Gastrocnemius medialis (tissue), 4 donors: ENCODE measurements at places on chromosomes 3 and 15. TPM values are rescaled to one million over a fixed set of nuclear protein-coding genes. Genes with fewer than 3 reads are reported as not detected.

ANKRD63 gene
- not detected for total RNA-seq

ARRDC4 gene
- total RNA-seq = 19.0 TPM

KNG1 gene
- total RNA-seq = 1.2 TPM

KLHL24 gene
- total RNA-seq = 238 TPM

SEMA3G gene
- total RNA-seq = 20.3 TPM

TF gene
- total RNA-seq = not detected

C2CD4A gene
- total RNA-seq = 0.23 TPM

CD47 gene
- total RNA-seq = 26.0 TPM

GRCh38 chr15:36160351-36160750 is 419.1 kb upstream of the CDIN1 start:
- no peaks in the 10 kb centered on the region for H3K27me3 ChIP-seq
- no peak overlapping the region for H3K27ac ChIP-seq
- no peaks in the 10 kb centered on the region for H3K4me1 ChIP-seq
- H3K4me3 ChIP-seq = no peak overlapping the region
- no peaks in the 10 kb centered on the region for H3K36me3 ChIP-seq

DNA sequence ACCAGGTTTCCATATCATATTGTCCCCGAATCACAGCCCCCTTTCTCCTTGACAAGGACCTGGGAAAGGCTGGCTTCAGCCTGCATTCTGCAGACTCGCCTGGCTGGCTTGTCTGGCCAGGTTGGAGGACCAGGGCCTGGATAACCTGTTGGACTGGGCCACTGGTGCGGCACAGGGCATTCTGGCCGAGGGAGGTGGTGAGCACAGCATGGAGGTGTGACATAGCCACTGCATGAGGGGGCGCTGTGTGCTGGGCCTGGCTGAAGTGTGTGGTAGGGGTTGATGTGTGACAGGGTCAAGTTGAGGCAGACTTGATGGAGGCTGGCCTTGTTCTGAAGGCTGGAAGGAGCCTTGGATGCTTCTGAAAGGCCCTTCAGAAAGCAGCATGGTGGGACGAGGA is 2.9 kb downstream of the ESYT3 start:
- no peak overlapping the region for H3K27ac ChIP-seq
- peaks cover 9% of the 10 kb centered on the region for H3K27me3 ChIP-seq
- no peaks in the 10 kb centered on the region for H3K36me3 ChIP-seq
- DNase-seq = no peak
- no peak overlapping the region for H3K4me3 ChIP-seq

GRCh38 chr3:112514527-112515128 is 15.4 kb upstream of the BTLA start:
- no peak overlapping the region for H3K4me3 ChIP-seq
- H3K27ac ChIP-seq = no peak overlapping the region
- no peak for DNase-seq
- H3K36me3 ChIP-seq = no peaks in the 10 kb centered on the region

- no peaks in the 10 kb centered on the region for H3K27me3 ChIP-seq
- H3K27ac ChIP-seq = no peak overlapping the region
- H3K36me3 ChIP-seq = no peaks in the 10 kb centered on the region
- peaks cover 4% of the 10 kb centered on the region for H3K4me1 ChIP-seq
- no peak for DNase-seq
Measured at GRCh38 chr3:21393683-21394311, 357.2 kb downstream of the ZNF385D start.

GRCh38 chr3:46713898-46714552 is 3.6 kb downstream of the PRSS50 start:
- H3K27me3 ChIP-seq = peaks cover 8% of the 10 kb centered on the region
- H3K4me3 ChIP-seq = no peak overlapping the region
- no peaks in the 10 kb centered on the region for H3K4me1 ChIP-seq
- H3K27ac ChIP-seq = no peak overlapping the region
- H3K36me3 ChIP-seq = no peaks in the 10 kb centered on the region
- no peak for DNase-seq

- H3K27ac ChIP-seq = no peak overlapping the region
- DNase-seq = no peak
- no peak overlapping the region for H3K4me3 ChIP-seq
- no peaks in the 10 kb centered on the region for H3K27me3 ChIP-seq
- H3K36me3 ChIP-seq = no peaks in the 10 kb centered on the region
- peaks cover 5% of the 10 kb centered on the region for H3K4me1 ChIP-seq
Measured at GRCh38 chr3:4708230-4708629, 215.1 kb downstream of the ITPR1 start.

GRCh38 chr15:88810446-88810845 is 7.2 kb downstream of the ACAN start:
- H3K27me3 ChIP-seq = peaks cover 4% of the 10 kb centered on the region
- DNase-seq = no peak
- no peaks in the 10 kb centered on the region for H3K4me1 ChIP-seq
- no peak overlapping the region for H3K4me3 ChIP-seq

GRCh38 chr3:79027593-79027992 is 740.2 kb downstream of the ROBO1 start:
- H3K4me3 ChIP-seq = no peak overlapping the region
- DNase-seq = no peak
- H3K36me3 ChIP-seq = no peaks in the 10 kb centered on the region
- H3K4me1 ChIP-seq = no peaks in the 10 kb centered on the region

DNA sequence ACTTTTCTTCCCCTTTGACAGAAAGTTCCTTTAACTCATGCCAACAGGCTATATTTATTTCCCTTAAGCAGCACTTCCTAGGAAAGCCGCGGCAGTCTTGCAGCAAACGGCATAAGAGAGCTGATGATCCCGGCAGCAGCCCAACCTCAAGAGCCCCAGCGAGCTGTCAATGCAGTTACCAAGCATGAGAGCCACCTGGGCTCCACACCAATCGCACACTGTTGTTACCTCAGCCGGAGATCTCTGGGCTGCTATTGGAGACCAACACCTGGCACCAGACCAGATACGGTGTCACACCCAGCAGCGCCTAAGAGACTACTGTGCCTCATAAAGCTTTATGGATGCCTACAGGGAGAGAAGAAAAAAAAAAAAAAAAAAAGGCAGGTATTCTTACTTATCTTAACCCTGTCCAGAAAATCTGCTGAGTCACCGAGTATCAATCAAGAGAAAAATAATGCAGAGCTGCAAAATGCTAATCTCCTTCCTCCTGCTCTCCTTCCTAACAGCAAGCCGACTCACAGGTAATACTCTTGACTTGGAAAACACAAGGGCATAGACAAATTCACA is 11.7 kb downstream of the ABCC5 start:
- H3K36me3 ChIP-seq = no peaks in the 10 kb centered on the region
- peak overlapping the region; percentile 5 for H3K4me3 ChIP-seq
- peaks cover 62% of the 10 kb centered on the region for H3K4me1 ChIP-seq
- H3K27ac ChIP-seq = peak overlapping the region; percentile 86
- no peaks in the 10 kb centered on the region for H3K27me3 ChIP-seq
